ENCODE measurements at places on chromosomes 2 and 18. TPM values are rescaled to one million over a fixed set of nuclear protein-coding genes. Genes with fewer than 3 reads are reported as not detected.
A peak's percentile ranks its signal among the peaks of the same experiment; 100 is the strongest.

GRCh38 chr18:76471593-76471992 is 23.4 kb downstream of the ZNF516 start:
- DNase-seq: no peak

- no peak for DNase-seq
Observed at GRCh38 chr2:116859708-116860107, 954.8 kb upstream of the DDX18 start.

GATA6 gene
- polyA plus RNA-seq: not detected

NCKAP5 gene
- polyA plus RNA-seq: not detected

RGPD4 gene
- polyA plus RNA-seq: not detected

GNLY gene
- 20,506 TPM for polyA plus RNA-seq

DNA sequence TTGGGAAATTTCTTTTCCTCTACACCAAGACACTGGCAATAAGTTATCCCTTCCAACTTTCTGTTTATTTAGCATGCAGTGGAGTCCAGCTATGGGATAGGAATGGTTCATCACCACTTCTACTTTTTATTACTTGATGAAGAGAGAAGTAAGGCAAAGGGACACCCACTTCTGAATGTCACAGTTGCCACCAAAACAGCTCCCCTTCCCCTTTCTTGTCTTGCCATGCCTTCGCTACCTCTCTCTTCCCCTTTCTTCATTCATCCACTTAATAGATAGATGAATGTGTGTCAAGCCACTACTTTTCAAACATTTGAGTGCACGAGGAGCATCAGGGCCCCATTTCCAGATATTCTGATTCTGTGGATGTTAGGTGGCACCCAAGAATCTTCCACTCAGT is 59.6 kb downstream of the KCTD18 start:
- no peak for DNase-seq

GRCh38 chr2:235059161-235059560 is 107.3 kb downstream of the SH3BP4 start:
- DNase-seq: no peak

DNA sequence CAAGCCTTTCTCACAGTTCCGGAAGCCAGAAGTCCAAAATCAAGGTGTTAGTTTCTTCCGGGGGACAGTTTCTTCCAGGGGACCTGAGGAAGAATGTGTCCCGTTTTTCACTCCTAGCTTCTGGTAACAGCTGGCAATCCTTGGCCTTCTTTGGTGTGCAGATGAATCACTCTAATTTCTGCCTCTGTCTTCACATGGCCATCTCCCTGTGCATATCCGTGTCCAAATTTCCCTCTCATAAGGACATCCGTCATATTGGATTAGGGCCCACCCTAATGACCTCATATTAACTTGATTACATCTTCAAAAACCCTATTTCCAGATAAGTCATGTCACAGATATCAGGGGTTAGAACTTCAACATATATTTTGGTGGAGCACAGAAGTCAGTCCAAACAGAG is 141.4 kb downstream of the ZEB2 start:
- DNase-seq: no peak

MEP1B gene
- not detected for polyA plus RNA-seq

DNA sequence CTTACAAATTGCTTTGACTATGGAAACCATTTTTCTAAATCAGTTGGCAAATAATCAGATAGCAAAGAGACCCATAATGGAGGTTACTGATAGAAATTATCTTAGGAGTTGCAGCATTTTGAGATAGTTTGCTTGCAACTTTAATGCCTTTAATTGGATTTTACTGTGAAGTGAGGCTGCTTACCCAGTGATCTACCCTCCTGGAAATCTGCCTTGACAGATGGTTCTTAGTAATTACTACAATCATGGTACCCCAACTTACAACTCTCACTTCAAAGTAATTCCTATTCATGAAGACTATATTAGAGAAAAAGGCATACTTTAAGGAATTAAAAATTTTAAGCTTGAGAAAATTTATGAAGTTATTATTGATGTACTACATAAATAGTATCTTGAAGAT is 1288.6 kb upstream of the CDH2 start:
- no peak for DNase-seq

DNA sequence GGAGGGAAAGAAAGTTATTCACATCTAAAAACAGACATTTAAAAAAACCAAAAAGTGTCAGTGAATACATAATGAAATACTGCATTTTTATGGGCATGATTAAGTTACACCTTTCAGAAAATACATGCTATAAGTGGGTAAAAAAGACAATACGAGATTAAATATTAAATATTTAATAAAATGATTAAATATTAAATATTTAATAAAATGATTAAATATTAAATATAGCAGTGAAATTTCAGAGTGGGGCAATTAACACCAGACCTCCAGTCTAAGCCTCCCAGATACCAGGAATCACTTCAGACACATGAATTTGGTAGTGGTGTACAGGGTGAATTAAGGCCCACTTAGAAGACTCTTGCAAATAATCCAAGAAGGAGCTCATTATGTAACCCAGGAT is 15.5 kb downstream of the RBM43 start:
- DNase-seq: no peak

RUFY4 gene
- not detected for polyA plus RNA-seq

GRCh38 chr2:174330945-174331594 is 3.7 kb upstream of the SP9 start:
- no peak for DNase-seq

- DNase-seq: no peak
Observed at GRCh38 chr2:47238638-47239037, 83.5 kb upstream of the STPG4 start.

DNA sequence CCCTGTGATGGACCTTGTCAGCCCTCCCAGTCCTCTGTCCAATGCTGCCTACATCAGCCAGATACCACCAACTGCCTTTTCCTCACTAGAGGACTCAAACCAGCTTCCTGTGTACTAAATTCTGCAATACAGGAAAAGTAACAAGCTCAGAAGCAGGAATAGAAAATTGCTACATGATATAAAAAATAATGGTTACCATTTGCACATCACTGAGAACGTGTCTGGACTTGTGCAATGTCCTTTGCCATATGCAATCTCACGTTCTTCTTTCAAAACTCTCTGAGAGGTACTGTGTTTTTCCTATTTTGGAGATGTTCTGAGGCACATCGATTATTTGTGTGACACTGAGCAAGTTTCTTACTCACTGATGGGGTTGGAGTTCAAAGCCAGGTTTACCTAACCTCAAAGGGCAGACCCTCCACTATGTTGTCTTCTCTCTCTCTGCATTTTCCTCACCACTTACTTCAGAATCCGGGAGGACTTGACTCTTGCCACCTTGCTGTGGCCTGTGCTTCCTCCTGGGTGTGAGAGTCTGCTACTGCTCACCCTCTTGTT is 12.1 kb downstream of the UPP2 start:
- no peak for DNase-seq

PLCD4 gene
- 0.71 TPM for polyA plus RNA-seq

AGBL5 gene
- polyA plus RNA-seq: 7.7 TPM

CD8B gene
- polyA plus RNA-seq: 1.7 TPM

FBXO41 gene
- 0.40 TPM for polyA plus RNA-seq

UGT1A8 gene
- not detected for polyA plus RNA-seq

DNA sequence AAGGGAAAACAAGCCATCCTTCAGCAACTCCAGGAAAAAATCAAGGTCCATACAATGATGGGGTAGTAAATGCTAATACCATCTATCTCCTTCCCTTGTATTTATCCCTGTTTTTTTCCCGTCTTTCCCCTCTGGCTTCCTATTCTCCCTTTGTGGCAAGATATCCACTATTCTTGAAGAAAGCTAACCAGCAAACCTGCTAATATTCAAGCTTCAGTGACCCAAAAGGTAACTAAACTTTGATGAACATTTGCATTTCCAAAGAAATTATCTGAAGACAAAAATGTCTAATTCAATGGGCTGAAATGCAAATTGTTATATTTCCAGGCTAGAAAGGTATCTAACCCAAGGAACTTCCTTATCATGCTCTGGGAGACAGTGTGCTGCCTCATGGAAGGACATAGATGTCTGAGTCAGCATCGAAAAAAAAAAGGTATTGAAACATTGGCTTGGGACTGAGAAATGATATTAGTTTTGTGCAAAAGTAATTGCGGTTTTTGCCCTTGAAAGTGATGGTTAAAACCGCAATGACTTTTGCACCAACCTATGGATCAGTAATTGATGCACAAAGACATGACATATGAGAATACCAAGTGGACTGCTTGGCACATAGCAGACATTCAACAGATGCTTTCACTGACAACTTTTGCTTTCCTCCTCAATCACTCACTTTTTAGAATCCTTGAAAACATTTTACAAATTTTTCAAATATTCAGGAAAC is 63.7 kb upstream of the HNMT start:
- DNase-seq: no peak

DNA sequence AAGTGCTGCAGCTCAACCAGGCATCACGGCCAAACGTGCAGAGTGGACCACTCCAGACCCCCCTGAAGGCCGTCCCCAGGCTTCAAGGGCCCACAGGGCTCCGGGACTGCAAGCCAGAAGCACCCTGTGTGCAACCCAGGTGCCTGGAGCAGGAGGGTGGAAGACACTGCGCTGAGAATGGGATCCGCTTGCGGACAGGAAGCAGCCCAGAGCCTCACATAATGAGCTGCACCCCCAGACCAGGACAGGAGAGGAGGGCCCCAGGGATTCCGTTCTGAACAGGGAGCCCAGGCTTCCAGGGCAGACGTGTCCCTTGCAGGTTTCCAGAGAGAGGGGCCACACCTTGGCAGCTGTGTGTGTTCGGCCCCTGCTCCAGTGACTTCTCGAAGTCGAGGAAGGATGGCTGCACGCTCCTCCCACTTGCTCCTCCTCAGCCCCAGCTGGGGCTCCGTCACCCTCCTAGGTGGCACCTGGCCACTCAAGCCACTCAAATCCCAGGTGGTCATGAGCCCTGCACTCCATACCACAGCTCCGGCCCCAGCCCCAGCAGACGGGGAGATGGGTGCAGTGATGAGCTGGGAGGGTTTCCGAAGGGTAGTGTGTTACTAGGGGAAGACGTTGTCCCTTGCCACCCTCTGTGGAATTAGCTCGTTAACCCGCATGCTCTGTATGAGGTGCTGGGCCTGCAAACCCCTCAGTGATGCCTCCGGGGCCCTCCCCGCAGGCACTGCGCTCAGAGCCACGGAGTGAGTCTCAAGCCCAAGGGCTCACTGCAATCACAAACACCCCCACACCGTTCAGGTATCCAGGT is 79.2 kb downstream of the NDUFA10 start:
- no peak for DNase-seq

GRCh38 chr2:84527137-84528129 is 11.1 kb downstream of the DNAH6 start:
- DNase-seq: no peak

DNA sequence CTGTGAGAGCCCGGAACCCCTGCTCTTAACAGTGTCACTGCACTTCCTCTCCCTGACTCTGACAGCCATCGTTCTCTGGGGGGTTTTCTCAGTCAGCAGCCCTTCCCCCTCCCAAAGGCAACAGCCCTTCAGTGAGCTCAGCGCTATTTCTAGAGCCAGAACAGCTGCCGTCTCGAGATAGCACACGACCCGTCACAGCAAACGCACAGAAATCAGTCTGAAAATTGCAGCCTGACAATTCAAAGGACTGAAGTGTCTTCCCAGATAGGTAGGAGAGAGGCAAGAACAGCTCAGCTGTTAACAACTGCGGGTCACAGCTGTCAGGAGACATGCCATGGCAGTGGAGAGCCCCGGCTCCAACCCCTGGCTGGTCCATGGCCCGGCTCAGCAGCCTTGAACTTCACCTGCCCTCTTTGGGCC is 45.4 kb downstream of the ST8SIA5 start:
- DNase-seq: no peak

DNA sequence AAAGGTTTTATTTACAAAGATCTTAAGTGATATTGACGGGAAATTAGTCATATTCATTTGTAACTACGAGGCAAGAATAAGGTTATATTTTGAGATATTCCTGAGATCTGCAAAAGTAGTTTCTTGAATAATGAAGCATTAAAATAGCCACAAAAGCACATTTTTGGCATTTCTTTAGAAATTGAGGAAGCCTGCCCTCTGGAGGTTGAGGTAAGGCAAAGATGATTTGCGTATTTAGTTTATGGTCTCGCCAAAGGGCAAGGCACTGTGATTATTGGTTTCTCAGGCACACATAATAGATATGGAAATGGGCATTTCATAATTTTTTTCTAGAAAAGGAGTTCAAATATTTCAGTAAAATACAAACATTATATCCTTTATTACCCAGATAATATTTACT is 143.7 kb upstream of the RPRM start:
- no peak for DNase-seq

- DNase-seq: no peak
Observed at GRCh38 chr2:58158481-58158880, 82.6 kb downstream of the FANCL start.

DNA sequence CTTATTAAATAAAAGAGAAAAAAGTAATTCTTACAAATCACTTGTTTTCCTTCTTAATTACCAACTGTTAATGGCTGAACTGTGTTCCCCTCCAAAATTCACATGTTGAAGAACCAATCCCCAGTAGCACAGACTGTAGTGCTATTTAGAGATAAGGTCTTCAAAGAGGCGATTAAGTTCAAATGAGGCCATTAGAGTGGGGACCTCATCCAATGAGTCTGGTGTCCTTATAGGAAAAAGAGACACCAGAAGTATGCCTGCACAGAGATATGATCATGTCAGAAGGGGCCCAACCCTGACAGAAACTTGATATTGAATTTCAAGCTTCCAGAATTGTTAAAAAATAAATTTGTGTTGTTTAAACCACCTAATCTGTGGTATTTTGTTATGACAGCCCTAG is 89.8 kb downstream of the MEMO1 start:
- DNase-seq: no peak

GRCh38 chr2:78029392-78029995 is 507.3 kb upstream of the LRRTM4 start:
- DNase-seq: no peak

GRCh38 chr2:7672027-7672684 is 754.9 kb downstream of the RNF144A start:
- DNase-seq: peak; percentile 61

GRCh38 chr2:113760400-113760799 is 4.0 kb upstream of the SLC35F5 start:
- no peak for DNase-seq

DOK6 gene
- 0.17 TPM for polyA plus RNA-seq

CFC1 gene
- polyA plus RNA-seq: 0.20 TPM

DNA sequence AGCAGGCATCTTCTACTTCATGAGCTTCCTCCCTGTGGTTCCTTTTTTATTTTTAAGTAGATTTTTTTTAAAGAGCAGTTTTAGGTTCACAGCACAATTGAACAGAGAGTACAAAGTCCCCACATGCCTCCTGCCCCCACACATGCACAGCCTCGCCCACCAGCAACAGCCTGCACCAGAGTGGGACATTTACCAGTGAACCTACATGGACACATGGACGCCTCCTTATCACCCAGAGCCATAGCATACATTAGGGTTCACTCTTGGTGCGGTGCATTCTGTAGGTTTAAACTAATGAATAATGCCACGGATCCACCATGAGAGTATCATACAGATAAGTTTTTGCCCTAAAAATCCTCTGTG is 40.9 kb downstream of the HS1BP3 start:
- no peak for DNase-seq

DNA sequence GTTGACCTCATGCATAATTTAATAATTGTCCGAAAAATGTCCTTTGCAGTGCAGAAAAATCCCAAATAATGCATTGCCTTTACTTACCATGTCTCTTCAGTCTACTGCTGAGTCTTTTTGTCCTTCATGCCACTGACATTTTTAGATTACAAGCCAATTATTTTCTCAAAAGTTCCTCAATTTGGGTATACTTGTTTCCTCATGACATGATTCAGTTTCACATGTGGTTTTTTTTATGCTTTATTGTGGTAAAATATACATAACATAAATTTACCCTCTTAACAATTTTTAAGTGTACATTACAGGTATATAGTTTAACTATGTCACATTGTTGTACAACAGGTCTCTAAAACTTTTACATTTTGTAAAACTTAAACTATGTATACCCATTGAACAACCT is 81.0 kb downstream of the EPC2 start:
- DNase-seq: no peak
